Activated CD4-positive, alpha-beta T cell treated with anti-CD3 and anti-CD28 coated beads for 4 hours (primary cell): ENCODE measurements at places on chromosomes 4 and X.
A peak's percentile ranks its signal among the peaks of the same experiment; 100 is the strongest.

- no peak for DNase-seq
Observed at GRCh38 chr4:152462695-152463094, 73.2 kb downstream of the FBXW7 start.

DNA sequence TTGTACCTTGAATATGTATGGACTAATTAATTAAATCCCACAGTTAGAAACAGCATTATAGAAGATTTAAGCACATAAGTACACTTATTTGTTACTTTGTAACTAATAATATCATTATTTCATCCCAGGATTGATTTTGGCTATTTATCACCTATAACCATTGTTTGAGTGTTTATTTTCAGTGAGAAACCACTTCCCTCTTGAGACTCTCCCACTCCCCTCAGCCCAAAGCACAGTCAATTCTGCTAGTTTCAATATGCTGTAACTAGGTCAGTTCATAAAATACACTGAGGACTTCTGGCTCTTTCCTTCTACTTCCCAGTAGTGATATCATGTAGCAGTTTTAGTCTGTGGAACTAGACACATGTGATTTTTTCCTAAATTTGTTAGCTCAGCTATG, 16.3 kb downstream of the OFD1 start:
- DNase-seq = no peak

GRCh38 chr4:123397144-123398065, 810 bp downstream of the SPRY1 start:
- peak; percentile 52 for DNase-seq

GRCh38 chr4:145533961-145534360, 52.3 kb downstream of the SMAD1 start:
- DNase-seq = no peak

DNA sequence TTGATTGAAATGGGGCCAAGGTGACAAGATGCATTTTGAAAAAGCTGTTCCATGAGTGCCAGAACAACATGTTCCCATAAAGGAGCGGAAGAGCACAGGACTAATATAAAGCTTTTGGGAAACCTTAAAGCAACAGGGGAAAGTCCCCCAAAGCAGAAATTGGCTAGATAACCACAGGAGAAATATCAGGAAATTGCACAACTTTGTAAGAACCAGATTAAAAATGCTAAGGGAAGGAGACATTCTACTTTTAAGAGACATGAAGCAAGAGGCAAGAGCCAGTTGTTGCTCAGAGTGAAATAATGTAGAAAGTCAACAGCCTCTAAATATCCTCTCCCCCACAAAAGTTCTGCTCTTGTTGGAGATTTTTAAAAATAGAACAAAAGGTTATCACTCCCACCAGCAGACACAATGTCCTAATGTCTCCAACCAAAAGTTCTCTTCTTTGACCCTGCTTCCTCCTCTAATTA, 85.2 kb upstream of the LNX1 start:
- DNase-seq = no peak

DNA sequence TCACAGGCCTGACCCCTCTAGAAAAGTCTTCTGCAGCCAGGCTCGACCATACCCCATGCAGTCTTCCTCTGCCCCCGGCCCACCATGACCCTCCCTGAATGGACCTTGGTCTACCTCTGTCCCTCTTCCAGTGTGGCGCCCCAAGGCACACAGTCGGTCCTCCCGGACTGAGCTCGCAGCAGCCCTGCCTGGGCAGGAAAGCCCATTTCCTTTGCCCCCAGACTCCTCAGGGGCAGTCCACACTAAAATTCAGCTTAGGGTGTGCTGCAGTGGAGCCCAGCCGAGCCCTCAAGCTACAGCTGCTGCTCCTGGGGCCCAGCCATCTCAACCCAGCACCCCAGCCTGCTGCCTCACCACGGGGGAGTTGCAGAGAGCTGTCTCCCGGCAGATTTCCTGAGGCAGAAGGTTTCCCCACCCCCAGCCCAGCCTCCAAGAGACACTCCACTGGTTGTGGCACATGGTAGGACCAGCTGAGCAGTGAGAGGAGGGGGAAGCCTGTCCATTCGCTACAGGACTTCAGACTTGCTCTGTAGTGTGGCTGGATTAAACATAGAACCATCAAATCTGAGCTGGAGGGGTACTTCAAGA, 37.5 kb upstream of the IQSEC2 start:
- DNase-seq = no peak

- no peak for DNase-seq
Observed at GRCh38 chr4:48899950-48900349, 6.6 kb downstream of the OCIAD2 start.

- DNase-seq = no peak
Observed at GRCh38 chr4:165828928-165829327, 44.1 kb upstream of the TLL1 start.

DNA sequence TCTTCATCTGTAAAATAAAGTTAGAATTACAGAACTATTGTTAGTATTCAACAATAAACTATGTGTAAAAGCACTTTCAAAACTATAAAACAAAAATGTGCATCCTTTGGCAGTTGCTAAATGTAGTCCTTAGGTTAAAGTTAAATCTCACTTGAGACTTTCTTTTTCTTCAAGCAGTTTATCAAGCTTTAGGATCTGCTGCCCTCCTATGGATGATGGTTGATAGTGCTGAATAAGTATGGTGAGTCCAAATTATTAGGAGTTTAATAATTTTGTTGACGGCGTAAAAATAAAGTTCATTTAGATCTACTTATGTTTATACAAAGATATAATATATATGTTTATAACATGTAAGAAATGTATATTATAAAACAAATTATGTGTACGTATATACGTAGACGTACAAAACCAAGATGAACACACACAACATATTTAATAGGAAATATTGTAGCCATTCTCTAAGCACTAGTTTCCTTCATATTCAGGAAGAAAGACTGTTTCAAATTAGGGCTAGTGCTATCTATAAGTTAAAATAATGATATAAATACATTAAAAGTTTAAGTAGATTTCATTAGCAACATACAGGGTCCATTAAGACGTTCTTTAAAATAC, 22.3 kb downstream of the UGT2A2 start:
- DNase-seq = no peak

DNA sequence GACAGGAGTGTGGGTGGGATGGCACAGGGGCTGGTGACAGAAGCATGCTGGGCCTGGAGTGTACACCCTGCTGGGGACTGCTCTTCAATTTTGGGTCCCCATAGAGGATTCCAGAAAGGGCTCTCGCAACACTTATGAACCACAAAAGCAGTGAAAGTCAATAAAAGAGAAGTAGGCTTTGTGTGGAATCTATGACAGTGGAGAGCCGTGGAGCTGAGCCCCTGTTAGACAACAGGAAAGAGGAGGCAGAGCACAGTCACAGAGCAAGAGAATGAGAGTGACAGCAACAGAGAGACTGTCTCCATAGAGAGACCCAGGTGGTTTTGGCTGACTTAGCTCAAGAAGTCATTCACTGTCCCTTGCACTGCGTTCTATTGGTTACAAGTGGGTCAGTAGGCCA, 135.1 kb upstream of the ATP6AP2 start:
- DNase-seq = no peak

DNA sequence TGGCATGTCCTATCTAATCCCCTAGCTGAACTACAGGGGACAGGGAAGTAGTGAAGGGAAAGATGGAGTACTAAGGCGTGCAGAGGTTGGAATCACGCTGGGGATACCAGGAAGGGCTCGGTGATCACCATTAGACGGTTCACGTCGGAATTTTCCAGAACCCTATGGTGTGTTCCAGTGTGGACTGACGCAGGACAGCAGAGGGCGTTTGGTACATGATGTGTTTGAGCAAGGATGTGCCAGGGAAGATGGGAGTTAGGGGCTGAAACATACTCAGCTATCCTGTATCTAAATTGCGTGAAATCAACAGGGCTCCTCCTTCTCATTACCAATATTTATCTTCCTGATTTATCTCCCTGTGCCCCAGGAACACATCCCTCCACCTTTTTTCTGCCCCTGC, 33.7 kb downstream of the PRPS2 start:
- DNase-seq = no peak

GRCh38 chr4:36771411-36772153, 473.0 kb upstream of the NWD2 start:
- no peak for DNase-seq

DNA sequence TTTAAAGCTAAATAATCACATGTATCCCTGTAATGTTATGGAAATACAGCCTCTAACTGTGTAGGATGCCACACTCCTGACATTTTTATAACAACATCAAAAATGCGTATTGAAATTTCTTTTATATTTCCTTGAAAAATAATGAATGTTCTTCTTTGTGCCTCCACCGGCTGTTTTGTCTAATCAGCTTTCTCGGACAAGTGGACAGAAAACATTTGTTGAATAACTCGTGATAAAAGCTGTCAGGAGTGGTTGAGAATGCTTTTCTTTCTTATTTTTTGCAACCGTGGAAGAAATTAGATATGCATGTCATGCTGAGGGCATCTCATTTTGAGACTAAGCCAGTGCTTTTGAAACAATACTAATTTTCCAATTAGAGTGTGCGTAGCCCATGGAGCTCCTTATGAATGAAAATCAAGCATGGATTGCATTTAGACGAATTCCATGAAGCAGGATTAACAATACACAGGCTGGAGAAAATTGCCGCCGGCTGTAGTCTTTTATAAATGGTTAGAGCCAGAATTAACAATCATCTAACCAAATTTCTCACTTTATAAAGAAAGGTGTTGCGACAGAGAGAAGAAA, 614.5 kb upstream of the LCORL start:
- no peak for DNase-seq

DNA sequence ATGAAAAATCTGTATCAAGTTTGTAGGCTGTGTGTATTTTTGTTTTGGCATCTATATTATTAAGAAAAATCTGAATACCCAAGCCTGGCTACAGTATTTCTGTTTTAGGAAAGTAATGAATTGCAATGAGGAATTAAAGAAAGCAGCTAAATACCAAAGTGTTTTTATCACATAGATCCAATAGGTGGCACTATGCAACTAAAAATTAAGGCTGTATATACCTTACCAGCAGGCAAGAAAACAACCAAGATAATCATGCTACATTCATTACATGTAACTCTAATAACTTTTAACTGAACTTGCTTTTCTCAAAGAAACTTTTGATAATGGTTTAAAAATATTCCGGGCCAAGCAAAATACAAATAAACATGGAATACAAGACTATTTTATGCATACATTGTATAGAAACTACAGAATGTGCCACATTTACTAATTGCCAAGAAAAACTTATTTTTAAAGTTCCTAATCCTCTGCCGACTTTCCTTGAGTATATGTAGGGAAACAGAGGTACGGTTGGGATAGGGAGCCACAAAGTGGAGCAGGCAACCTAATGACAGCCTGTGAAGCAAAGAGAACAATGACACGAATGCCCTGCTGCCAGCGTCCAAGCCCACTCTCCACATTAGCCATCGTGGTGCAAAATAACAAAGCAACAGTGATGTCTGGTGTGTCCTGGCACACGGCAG, 63.7 kb downstream of the SEC24D start:
- DNase-seq = no peak

GRCh38 chrX:115372152-115372551, 82.6 kb downstream of the LUZP4 start:
- no peak for DNase-seq

DNA sequence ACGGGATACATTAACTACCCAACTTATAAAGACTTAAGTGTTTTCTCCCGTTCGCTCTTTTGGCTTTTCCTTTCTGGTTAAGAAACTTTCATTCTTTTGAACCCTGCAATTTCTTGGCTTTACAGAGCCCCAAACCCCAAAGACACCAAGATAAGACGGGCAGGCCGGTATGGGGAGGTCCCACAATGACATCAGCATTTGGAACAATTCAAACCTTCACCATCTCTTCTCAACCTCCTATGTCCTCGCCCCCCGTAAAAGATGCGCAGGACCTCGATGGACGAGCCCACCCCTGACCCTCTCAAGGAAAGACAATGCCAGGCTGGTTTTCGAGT, 999 bp downstream of the ZNF518B start:
- DNase-seq = no peak

- no peak for DNase-seq
Observed at GRCh38 chr4:106316773-106317409, 541 bp downstream of the AIMP1 start.

GRCh38 chr4:174389439-174389838, 105.7 kb downstream of the CEP44 start:
- DNase-seq = no peak

GRCh38 chr4:14650127-14650526, 352.2 kb upstream of the CPEB2 start:
- no peak for DNase-seq

DNA sequence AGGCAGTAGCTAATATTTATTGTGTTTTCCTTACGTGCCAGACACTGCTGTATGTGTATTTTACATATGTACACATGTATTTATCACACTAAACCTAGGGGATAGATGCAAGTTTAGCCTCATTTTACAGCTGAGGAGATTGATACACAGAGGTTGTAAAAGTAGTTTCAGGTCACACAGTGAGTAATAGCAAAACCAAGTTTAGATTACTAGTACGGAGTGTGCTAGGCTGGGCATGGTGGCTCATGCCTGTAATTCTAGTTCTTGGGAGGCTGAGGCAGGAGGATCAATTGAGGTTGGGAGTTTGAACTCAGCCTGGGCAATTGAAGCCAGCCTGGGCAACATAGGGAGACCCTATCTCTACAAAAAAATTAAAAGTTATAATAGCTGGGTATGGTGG, 701.1 kb upstream of the ATOH1 start:
- DNase-seq = no peak

DNA sequence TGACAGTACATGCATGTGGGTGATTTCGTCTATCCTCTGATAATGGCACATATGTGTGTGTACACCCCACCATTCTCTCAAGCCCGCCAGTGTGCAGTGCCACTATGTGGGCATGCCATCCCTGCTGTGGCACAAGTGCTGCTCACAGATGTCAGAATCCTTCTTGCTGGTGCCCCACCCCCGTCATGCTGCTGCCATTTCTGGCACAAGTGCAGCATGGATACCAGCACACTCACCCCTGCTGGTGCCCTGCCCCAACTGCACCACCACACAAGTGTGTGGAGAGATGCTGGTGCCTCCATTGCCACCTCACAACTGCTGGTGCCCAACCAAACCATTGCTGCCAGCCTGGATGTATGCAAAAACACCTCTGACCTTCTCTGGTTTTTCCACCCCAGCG, 1133.8 kb downstream of the TECRL start:
- no peak for DNase-seq

DNA sequence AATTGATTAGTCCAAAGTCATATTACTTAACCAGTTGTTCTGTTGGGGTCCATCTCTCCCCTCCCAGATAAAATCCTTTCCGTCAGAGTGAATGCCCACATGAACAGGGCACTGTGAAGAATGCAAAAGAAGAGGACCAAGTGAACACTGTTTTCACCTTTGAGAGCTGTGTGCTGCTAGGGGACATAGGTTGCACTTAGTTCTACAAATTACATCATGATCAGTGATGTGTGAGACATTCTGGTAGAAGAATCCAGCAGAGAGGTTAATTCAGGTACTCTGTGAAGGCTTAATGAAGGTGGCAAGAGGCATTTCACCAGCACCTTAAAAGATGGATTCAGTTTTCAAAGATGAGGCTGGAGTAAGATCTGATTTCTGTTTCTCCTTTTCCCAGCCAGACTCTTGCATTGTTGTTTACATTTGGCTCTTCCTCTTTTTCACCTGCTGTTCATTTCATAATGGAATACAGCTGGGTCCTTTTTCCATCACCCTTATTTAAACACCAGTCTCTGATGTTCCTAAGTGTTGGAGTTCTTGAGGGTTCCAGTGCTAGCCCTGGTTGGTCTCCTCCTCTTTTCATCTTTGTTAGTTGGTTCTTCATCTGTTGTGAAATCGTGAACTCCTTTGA, 10.9 kb downstream of the GAB1 start:
- no peak for DNase-seq
